ENCODE measurements at places on chromosomes 5 and 9.

DNA sequence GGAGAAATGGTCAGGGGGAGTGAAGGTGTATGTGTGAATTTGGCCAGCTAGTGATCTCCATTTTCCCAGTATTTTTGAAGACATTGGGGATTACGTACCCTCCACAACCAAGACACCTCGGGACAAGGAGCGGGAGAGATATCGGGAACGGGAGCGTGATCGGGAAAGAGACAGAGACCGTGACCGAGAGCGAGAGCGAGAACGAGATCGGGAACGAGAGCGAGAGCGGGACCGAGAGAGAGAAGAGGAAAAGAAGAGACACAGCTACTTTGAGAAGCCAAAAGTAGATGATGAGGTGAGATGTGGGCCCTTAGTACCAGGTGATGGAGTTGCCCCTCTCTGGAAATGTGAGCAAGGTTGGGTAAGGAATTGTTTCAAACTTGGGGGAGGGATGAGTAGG, 5.8 kb upstream of the WDR55 start:
- DNase-seq, result no peak

DNA sequence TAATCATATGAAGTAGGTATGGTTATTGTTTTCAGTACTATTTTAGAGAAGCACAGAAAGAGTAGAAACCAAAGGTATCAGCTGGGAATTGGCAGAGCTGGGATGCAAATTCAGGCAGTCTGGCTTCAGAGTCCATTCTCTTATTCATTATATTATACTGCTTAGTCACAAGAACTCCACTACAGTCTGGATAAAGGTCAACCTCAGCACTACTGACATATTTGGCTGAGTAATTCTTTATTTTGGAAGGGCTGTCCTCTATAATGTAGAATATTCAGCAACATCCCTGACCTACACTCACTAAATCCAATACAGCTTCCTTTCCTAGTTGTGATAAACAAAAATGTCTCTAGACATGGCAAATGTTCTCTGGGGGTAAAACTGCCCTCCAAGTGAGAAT, 37.6 kb downstream of the PTGER4 start:
- peak; percentile 30 for DNase-seq

- no peak for DNase-seq
Observed at GRCh38 chr5:126184474-126184873, 238.7 kb upstream of the GRAMD2B start.

DNA sequence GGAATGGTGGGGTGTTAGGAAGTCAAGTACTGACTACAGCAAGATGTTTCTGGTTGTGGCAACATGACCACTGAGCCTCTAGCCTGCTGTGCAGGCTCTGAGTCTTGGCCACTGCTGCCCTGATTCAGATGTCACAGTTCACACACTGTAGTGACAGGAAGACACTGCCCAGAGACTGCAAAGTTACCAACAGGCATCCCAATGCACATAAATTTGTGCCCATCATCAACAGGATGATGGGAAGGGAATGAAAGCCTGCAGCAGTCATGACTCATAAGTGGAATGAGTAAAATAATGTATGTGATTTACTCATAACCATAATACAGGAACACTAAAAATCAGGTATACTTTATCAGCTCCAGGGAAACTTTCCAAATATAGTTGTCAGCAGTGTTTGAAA, 251.6 kb upstream of the HAPLN1 start:
- DNase-seq, result peak; percentile 83
